NCI-H2171 (cell line): ENCODE measurements at places on chromosomes 7 and 10.

GRCh38 chr10:24469993-24470392 is 253.7 kb downstream of the ARHGAP21 start:
- no peak for DNase-seq

- DNase-seq, result peak; percentile 17
Observed at GRCh38 chr10:94320285-94320914, 42.3 kb downstream of the NOC3L start.

GRCh38 chr10:79387974-79388850 is 40.9 kb downstream of the PPIF start:
- no peak for DNase-seq

DNA sequence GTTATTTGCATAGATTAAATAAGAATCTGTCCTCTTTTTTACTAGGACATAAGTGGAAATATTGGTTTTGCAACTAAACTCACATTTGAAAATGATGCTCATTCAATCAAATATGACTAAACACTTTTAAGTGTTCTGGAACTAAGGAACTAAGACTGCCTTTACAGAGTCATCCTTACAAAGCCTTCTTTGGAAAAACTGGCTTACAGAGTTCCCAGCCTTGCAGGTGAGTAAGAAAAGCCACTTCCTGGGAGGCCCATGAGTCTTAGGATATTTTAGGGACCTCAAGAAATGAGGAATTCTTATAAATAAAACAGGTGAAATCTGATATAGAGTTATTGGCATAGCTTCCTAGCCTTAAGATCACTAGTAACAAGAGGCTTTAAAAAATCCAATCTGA is 135.5 kb downstream of the ALOX5 start:
- no peak for DNase-seq

GRCh38 chr10:129730272-129730992 is 233.6 kb downstream of the EBF3 start:
- no peak for DNase-seq

GRCh38 chr7:3673524-3673923 is 372.5 kb downstream of the SDK1 start:
- DNase-seq, result no peak

DNA sequence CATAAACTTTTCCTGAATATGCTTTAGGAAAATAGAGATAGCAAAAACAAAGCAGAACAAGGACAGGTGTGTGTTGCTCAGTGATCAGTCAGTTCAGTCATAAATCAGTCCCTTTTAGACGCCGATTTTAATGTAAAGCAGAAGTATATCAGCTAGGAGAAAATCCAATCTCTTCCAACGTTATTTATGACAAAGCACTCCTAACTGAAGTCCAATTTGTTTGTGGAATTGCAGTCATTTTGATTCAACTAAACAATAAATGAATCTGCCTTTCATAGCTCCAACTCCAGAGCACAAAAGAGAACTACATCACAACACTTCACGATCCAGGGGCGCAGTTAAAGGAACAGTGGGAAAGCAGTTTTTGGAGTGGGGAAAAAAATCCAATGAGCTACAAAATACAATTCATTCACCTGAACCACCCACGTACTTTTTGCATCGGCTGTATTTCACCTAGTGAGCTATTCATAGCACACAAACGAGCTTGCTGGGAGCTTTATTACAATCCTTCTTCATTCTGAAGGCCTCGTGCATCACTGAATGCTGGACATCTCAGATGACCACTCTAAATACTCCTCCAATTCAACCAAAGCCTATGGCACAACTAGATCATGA is 151.3 kb downstream of the LRRN3 start:
- no peak for DNase-seq

DNA sequence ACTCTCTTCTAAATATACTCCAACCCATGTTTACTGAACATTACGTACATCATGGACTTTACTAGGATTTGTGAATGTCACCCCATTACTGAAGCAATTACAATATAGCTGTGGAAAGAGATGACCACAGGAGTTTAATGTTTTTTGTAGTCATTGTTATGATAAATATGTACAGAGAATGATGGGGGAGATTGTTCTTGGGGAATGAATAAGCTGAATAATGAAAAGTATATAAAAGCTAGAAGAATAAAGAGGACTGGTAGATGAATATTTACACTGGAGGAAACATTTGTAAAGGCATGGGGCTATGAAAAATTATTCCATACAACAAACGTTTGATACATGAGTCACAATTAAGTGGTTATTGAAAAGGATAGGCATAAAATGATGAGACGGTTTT is 340.9 kb downstream of the SEMA3D start:
- DNase-seq, result no peak

- DNase-seq, result no peak
Observed at GRCh38 chr7:85927226-85927625, 716.5 kb upstream of the GRM3 start.

DNA sequence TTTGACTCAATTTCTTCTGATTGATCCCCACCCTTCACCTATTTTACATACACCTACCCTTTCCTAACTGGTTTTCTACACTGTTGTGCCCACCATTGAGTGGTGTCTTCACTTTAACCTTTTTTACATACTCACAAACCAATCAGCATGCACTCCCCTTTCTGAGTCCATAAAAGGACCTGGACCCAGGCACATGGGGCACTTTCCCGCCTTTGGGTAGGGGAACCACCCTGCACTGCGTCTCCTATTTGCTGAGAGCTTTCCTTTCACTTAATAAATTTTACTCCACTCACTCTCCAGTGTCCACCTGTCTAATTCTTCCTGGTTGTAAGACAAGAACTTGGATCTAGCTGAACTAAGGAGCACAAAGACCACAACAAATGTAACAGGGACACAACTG is 33.8 kb downstream of the ANKMY2 start:
- DNase-seq, result no peak

DNA sequence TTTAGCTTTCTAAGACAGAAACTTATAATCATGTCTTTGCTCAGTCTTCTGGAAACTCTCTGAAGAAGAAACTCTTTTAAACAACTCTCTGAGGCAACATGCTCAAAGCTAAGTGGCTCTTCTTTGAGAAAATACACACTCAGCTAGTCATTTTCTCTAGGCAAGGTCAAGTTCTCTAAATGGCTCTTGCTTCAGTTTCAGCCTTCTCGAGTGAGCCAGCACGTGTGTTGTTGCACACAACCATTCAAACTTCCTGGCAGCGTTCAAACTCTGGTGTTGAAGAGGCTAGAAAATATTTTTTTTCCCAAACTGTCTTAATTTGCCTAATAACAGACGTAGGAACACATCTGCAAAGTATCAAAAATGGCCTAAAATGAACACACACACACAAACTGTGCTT is 129.1 kb downstream of the THSD7A start:
- no peak for DNase-seq

DNA sequence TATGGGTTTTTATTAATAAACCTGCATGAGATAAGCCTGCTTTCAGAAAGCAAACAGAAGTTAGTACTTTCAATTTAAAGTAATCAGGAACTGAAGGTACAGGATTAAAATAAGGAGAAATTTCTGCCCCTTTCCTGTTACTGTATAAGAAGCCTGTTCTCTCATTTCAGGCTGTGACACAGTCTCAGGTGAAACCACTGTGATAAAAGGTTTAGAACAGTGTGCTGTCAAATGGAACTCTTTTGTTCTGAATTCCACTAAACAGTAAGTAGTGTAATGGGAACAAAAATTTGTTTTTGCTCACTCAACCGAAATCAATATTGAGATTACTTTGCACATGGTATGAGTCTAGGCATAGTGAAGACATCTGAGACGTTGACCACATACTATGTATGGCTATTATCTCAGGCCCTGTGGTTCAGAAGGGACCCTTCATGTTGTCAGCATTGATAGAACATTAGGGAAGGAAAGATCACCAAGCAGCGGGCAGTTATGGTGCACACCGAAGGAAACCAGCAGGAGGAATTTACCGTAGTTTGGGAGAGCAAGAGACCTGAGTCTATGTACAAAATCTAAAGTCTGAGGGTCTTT is 14.9 kb downstream of the HEPACAM2 start:
- DNase-seq, result no peak

GRCh38 chr10:112722758-112723157 is 227.3 kb upstream of the TCF7L2 start:
- no peak for DNase-seq

DNA sequence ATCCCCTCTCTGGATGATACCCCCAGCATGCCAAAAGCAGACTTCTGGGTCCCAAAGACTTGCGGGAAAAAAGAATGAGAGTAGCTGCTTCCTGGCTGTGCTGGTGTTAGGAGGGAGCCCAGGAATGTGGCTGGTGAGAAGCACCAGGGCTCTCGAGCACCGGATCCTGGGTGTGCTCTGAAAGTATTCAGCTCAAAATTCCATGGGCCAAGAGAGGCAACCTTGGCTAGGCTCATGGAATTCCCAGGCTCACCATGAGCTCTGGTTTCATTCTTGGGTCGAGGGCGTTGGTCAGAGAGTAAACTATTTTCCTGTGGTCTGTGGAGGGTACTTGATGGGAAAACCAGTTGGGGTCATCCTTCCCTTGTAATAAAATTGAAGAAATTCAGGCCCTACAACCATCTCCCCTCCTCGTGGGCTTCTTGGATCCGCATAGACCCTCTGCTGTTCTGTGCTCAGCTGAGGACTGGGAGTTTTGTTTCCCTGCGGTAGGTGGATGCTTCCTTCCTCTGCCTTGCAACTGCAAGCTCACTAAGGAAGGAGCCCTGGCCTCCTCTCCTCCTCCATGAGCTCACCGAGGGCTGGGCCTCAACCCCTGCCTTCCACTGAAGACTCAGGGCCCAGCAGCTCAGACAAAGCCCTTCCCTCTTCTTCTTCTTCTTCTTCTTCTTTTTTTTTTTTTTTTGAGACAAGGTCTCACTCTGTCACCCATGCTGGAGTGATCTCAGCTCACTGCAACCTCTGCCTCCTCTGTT is 34.5 kb upstream of the AQP1 start:
- no peak for DNase-seq

DNA sequence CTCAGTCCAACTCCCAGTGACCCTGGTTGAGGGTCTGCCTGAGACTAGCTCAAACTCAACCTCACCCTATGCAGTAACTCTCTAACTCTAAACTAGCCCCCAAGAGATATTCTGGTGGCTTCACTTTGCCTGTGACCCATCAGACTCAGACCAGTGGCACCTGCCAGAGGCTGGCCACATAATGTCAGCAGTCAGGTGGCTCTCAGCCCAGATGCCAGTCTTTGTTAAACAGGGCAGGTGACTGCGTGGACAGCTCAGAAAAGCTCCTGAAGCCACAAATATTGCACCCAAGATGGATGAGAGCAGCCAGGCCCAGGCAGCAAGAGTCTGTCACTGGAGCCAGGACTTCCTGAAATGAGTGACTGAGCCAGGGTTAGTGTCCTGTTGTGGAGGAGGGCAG is 129.7 kb upstream of the TCF7L2 start:
- no peak for DNase-seq

GRCh38 chr10:52128056-52128683 is 185.9 kb upstream of the DKK1 start:
- DNase-seq, result no peak

DNA sequence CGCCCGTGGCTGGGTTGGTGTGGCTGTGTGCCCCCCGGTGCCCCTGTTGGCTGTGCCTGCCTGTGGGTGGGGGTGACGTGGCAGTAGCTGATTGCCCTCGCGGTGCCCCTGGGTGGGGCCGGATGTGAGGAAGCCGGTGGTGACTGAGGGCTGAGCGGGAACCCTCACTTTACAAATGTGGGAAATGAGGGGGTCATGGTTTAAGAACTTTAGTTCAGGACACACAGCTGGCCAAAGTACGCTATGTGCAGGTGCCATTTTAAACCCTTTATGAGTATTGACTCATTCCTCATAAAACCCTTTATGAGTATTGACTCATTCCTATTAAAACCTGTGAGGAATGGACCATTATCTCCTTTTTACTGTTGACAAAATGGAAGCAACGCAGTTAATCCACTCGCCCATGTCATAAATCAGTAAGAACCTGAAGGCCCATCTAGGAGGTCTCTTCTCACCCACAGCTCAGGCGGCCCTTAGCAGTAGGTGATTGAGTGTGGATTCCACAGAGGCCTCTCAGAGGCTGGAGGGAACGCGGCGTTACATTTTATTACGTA is 290.1 kb upstream of the COBL start:
- DNase-seq, result no peak

- peak; percentile 83 for DNase-seq
Observed at GRCh38 chr7:99109108-99110051, 34.5 kb downstream of the SMURF1 start.

DNA sequence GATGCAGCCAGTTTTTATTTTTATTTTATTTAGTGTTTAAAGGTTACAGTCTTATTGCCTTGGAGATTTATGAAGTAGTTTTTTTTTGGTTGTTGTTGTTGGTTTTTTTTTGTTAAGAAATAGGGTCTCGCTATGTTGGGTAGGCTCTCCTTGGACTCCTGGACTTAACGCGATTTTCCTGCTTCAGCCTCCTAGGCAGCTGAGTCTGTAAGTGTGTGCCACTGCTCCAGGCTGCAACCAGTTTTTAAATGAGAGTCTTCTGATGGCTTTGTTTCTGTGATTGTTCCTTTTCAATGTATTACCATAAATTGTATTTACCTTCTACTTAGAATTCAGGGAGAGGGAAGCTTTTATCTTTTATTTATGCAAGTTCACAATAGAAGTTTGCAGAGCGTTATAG is 62.8 kb downstream of the BICC1 start:
- DNase-seq, result no peak

DNA sequence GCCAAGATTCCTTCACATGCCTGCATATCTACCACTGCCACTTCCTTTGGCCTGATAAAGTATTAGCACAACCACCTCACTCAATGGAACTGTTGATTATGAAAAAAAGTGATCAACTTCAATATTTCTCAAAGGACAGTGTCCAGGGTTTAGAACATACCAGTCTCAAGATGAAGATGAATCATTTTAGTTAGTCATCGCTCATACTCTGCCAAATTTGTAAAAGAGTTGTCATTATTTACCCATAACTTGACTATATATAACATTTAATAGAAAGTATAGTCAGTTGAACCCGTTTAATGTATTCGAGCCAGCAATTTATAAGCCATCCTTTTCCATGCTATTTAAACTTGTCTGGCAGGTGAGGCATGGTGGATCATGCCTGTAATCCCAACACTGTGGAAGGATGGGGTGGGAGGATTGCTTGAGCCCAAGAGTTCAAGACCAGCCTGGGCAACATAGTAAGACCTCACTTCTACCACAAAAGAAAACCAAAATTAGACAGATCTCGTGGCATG is 33.2 kb downstream of the SPAM1 start:
- no peak for DNase-seq

GRCh38 chr7:109376576-109376975 is 806.9 kb downstream of the DNAJB9 start:
- DNase-seq, result no peak

DNA sequence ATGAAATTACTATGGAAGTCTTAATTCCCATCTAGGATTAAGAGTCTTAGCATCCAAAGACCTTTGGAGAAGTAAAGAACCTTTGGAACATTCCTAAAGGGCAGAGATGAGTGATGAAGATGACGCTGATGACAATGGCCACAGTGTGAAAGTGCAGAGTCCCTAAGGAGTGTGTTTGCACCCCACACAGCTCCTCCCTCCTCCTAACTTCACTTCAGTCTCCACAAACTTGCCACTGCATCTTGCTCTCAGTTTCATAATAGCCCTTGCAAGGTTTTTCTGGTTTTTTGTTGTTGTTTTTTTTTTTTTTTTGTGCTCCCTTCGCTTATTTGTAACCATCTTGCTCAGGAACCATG is 117.5 kb upstream of the ANLN start:
- no peak for DNase-seq
